ENCODE measurements at places on chromosomes 11 and 22.

- peak; percentile 73 for DNase-seq
Measured at GRCh38 chr11:61054927-61055562, 47.2 kb upstream of the CD5 start.

DNA sequence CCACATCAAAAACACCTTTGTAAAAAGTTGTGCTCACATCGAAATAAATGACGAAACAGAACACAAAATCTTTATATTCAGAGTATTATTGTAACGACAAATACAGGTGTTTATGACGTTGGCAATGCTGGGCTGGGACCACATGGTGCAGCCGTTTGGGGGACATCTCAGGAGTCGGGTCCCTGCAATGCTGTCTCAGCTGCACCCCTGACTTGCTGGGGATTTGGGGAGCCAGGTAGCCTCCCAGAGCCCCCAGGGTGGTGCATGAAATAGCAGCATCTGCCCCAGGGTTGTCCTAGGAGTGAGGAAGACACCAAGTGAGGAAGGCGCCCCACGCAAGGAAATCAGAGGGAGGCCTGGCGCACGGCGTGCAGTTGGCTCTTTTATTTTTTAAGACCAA lies 1526.8 kb downstream of the BRD1 start:
- DNase-seq: no peak

DNA sequence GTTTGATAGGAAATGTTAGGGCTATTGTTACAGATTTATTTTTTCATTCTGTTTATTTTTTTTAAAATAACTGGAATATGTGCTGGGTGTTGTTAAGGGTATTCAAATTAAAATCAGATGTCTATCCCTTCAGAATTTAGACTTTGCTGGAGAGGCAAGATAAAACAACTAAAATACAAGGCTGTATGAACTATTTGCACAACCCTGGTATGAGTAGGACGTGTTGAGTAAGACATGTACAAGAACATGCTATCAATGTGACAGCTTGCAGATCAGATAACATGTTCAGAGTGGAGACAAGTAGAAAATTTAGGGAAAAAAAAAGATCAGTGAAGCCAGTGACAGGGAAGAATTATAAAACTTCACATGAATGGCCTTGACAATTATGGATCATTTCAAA lies 853.5 kb downstream of the METTL15 start:
- DNase-seq: no peak

GRCh38 chr11:83118814-83119213 lies 38.1 kb upstream of the PCF11 start:
- no peak for DNase-seq

- no peak for DNase-seq
Measured at GRCh38 chr11:108887436-108888238, 222.8 kb downstream of the DDX10 start.

DNA sequence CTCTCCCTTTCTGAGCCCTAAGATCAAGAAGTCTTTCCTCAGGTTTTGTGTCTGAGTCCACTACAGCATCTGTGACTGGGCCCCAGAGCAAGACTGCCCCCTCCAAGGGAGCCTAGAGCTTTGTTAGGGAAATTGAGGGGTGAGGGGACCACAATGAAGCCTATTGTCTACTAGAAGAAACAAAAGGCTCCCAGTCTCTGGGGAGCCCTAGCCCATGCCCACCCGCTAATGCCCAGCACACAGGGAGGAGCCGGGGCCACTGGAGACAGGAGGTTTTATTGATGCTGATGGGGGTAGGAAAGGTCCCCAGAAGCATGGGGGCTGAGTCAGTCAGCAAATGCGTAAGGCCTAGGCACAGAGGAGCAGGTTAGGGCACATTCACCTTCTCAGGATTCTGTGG lies 14.0 kb downstream of the RHOG start:
- no peak for DNase-seq

- DNase-seq: no peak
Measured at GRCh38 chr22:36608987-36609386, 80.0 kb upstream of the EIF3D start.

GRCh38 chr11:134250246-134250645 lies 2.9 kb downstream of the THYN1 start:
- no peak for DNase-seq

- no peak for DNase-seq
Measured at GRCh38 chr11:32050264-32050663, 40.6 kb upstream of the RCN1 start.

DNA sequence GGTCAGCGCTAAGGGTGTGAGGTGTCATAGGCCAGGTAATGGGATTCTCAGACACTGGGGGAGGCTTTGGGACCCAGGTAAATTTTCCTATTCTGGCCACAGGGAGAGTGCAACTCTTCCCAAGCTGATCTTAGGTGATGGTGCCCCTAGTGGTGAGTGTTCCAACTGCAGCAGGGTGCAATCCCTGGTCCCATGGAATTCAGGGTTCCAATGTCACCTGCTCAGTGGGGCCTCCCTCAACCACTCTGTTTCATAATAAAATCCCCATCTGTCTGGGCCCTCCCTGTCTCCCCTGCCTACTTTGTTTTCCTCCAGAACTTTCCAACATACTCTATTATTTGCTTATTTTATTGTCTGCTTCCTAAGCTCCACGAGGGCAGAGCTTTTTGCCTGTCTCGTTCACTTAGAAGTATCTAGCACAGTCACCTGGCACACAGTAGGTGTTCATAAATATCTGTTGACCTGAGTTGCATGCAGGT lies 2.9 kb upstream of the SGSM1 start:
- peak; percentile 37 for DNase-seq

DNA sequence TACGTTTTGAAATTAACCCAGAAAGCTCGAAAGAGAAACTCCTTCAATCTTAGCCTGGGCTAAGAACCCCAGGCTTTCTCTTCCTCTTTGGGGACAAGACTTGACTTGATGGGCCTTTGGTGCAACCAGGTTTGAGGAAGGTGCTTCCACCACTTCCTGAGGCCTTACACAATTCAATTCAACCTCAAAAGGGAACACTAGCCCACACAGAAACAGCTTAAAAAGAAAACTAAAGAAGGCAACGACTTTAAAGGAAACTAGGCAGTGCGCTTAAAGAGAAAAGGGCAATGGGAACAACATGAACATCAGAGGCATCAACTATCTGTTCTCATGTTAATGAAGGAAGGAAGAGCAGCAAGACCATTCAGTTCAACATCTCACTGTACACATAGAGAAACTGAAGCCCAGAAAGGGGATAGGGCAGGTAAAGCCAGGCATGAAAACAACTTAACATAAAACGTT lies 24.8 kb downstream of the PAK1 start:
- no peak for DNase-seq

- no peak for DNase-seq
Measured at GRCh38 chr22:31812977-31813605, 59.3 kb downstream of the DEPDC5 start.

- no peak for DNase-seq
Measured at GRCh38 chr11:70926543-70927201, 325.7 kb downstream of the SHANK2 start.

GRCh38 chr11:45523760-45524159 lies 141.7 kb downstream of the CHST1 start:
- DNase-seq: no peak

DNA sequence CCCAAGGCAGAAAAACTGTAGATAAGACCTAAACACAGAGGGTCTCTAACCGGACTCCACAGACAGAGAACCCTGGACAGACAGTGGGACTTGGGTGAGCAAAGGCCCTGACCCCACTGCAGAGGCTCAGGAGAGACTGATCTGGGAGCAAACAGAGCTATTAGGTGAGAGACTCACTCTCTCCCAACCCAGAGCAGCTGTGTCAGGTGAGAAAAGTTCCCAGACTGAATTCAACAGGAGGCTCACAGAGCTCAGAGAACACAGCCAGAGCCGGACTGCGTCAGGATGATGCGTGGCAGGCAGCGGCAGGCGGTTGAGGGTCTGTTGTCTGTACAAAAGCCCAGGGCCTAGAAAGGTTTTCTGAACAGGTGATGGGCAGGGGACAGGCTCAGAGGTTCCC lies 5.5 kb downstream of the RFPL2 start:
- DNase-seq: no peak

DNA sequence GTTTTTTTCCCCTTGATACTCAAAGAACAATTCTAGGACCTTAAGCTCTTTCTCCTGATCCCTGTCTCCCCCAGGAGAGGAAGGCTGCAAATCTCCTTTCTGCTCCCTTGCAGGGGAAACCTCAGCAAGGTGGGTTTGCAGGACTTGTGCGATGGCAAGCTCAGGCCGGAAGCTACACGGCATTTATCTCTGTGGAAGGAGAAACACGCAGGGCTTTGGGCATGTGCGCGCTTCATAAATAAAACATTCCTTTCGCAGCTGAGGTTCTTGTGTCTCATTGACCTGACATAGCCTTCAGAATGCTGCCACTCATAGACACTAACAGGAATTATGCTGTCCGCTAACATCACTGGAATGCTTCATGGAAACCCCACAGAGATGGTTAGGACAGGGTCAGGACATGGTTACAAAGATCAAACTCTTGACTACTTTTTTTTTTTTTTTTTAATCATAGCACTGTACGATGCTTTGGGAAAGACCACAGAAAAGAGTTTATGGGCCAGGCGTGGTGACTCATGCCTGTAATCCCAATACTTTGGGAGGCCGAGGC lies 42.6 kb downstream of the SLN start:
- DNase-seq: no peak

- DNase-seq: no peak
Measured at GRCh38 chr11:36500315-36500721, 9.8 kb downstream of the TRAF6 start.

DNA sequence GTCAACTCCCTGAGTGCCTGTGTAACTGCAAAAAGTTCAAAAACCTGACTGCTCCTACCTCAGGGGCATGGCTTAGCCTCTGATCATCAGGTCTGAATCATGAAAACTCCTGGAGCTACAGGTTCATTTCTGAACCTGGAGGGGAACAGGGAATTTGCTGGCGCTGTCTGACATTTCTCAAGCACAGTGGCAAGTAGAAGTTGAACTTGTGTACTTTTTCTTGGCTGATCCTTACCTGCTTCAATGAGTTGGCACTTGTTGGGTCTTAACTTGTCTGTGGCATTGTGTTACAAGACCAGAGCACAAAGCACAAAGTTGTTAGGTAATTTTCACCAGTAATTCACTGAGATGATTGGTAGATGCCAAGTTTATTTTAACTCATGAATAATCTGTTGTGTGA lies 3.3 kb downstream of the TMEM109 start:
- no peak for DNase-seq

GRCh38 chr11:13963949-13964770 lies 1.6 kb downstream of the SPON1 start:
- no peak for DNase-seq

DNA sequence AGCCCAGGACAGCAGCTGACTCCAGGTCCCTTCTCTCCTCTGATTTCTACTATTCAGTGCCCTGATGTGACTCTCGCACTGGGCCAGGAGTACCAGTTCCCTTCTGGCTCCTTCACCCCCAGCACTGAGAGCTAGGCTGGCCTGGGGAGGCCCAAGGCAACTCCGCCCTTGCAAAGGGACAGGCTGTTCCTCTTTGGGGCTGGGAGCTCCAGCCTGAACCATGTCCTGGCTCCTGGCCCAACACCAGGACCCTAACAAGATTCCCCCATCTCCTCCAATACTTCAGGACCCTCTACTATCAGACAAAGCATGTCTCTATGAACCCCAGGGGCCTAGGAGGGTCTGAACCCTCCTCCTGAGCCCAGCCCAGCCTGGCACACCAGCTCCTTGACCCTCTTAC lies 12.5 kb downstream of the CREB3L1 start:
- no peak for DNase-seq

GRCh38 chr11:126257764-126258163 lies 10.9 kb downstream of the SRPRA start:
- no peak for DNase-seq

DNA sequence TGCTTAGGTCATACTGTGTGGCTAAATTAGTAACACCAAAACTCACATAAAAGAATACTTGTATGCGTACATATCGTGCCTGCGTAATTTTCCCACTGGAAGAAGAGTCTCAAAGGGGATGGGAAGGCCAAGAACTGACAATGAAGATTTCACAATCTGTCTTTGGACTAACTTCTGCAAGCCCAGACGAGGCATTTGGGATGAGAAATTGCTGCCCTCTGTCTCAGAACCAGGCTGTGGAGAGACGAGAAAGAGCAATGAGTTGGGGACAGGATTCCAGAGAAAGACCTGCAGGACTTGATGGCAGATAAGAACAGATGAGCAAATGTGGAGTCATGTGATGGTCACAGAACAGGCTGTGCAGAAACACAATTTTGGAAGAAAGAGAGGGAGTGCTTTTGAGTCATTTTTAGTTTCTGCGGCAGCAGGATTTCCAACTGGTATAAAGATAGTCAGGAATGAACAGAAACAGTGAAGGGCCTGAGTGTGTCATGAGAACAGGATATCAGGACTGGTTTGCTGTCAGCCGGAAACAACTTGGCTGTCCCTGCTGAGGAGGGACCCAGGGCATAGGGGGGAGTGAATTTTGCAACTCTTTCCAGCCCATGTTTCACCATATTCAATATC lies 82.7 kb upstream of the CTSC start:
- DNase-seq: no peak

DNA sequence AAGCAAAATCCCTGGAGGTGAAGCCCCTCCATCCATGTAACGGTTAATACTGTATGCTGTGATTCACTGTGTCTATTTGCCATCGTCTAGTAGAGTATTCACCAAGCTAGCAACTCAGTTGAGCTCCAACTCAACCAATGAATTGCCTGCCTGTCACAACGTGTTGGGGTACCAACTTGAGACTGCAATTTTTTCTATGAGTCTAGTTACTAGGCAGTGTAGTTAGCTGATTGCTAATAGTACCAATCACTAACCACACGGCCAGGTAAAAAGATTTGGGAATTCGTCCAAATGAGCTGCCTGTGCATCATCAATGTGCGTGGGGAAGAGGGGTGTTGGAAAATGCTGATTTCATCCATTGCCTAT lies 1.0 kb upstream of the BTG4 start:
- no peak for DNase-seq

DNA sequence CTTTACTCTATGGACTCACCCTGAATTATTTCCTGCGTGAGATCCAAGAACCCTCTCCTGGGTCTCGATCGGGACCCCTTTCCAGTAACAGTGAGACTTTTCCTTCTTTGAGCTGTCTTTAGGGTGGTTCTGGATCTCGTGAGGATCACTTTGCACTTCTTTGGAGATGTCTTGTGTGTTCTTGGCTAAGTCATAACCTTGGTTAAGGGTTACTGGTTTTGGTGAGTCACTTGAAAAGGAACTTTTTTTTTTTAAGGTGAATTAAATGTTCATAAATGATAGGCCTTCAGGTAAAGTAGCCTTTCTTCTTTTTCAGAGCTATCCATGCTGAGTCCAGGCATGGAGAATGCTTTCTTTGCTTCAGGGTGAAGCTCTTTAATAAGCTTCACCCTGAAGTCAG lies 19.4 kb upstream of the GSTP1 start:
- no peak for DNase-seq

DNA sequence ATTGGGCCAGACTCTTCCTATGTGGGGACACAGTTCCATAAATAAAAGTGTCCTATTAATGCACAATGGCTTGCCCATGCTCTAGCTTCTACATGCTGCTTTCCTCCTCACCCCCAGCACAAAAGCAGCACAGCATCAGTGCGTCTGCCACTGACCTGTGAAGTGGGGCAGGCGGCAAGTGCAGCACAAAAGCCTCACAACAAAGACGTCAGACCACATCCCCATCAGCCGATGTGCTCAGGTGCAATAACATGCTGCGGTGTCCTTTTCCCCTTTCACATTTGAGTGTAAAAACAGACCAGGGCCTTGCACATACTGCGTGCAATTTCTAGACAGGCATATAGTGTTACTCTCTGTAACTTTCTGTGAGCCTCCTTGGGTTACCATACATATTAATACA lies 12.8 kb downstream of the DKK3 start:
- DNase-seq: no peak
